ENCODE measurements at places on chromosomes 4 and X. TPM values are rescaled to one million over a fixed set of nuclear protein-coding genes. Genes with fewer than 3 reads are reported as not detected.

DNA sequence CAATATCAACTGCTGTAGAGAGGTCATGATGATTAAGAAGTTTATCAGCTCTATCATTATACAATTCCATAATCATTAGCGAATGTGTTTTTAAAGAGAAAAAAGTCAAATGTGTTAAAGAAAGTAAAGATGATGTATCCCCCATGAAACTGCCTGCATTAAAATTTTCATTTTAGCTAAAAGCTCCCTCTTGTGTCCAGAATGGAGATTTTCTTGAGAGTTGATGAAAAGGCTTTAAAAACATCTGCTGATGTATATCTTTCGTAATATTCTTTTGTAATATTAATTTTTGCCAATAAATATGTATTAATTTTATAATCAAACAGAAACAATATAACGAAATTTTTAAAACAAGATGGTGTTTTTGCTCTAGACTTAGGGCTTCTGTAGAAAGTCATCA is 52.1 kb upstream of the LHFPL1 start:
- no peak for DNase-seq

DNA sequence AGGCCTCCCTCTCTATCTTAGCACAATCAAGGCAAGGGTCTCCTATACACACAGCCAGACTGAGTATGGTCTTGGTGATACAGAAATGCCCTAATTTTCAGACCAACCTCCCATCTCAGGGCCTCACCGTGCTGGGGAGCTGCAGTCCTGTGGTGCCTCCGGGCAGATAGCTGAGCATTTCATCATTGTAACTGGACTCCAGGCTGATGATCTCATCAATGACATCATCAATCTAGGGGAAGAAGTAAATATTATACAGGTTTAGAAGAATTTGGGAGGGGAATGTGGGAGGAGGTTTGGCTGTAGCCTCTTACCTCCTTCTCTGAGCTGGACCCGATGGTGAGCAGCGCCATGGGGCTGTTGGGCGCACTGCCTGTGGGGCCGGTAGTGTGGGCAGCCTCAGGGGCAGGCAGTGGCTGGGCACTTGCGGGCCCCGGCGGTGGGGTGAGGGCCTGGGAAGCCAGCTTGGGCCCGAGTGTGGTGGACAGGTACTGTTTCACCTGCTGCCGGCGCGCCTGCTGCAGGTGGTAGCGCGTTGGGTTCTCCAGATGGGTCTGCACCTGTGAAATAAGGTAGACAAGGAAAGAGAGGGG is 5.2 kb downstream of the TFE3 start:
- DNase-seq = no peak

DNA sequence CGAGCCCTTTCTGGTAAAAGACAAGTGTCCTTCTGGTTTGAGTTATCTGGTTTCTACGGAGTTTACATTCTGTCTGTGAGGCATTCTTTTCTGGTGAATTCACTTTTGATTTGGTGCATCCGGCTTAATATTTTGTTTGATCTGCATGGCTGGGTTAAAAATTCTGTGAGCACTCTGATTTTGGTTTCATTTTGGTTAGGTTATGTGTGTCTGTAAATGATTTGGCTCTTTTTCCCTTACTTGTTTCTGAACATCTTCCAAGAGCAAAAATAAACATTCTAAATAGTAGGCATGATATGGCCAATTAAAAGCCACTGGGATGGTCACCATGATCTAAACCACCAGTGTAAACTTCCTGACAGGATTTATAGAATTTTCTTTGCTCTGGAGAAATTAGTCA is 85.7 kb upstream of the PTPN13 start:
- no peak for DNase-seq

The GYG2 gene
- polyA plus RNA-seq = 17.8 TPM

DNA sequence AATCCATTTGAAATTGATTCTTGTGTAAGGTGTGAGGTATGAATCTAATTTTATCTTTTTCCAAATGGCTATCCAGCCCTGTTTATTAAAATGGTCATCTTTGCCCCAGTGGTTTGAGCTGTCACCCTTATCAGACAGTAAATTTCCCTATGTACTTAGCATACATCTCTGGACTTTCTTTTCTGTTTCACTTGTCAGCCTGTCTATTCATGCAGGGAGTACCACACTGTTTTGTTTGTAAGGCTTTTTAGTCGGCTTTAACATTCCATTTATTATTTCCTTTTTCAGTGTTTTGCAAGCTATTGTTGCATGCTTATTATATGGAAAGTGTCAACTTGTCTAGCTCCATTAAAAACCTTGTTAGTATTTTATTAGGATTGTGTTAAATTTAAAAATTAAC is 155.8 kb downstream of the STAG2 start:
- DNase-seq = no peak

DNA sequence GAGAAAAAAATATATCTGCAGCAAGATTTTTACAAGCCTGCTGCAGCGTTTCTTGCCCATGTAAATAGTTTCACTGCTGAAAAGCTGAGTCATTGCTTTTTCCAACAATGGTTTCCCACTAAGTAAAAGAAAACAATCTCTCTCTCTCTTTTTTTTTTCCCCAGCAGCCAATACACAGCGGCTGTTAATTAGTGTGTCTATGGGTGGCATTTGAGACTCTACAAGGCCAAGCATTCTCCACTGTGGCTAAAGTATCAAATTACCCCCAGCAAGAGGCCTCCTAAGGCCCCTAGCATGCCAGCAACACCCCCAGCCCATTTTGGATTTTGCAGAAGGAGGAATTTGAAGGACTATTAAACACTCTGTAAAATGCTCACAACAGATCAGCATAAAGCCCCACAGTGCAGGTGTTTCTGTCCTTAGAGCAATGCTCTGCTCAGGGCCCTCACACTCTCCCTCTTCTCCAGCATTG is 837.4 kb downstream of the TRIML1 start:
- DNase-seq = peak; percentile 13

DNA sequence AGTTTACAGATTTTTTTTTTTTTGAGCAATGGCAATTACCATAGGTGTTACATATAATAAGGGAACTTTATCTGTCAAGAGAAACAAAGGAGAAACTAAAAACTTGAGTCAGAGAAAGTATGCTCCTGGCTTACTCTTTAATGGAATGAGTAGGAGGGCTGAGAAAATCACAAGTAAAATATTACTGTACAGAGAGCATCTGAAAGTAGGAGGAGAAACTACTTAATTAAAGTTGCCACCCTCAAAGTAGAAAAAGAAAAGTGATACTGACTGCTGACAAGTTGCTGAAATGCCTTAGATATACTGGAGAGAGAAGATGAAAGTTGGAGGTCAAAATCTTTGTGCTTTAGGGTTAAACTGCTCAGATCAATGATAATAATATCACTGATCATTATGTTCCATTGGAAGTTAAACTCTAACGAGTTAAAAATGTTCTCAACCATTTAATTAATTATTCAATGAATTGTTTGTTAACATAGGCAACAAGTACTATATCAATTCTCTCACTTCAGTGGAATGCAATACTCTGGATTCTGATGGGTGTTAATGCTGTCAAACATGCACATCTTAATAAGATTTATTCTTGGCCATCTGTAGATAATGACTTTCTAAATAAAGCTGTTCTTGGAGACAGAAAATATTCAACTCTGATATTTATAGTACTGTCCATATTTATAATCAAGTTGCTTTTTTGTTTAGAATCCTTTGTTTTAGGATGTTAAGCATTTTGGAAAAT is 61.2 kb upstream of the CAMK2D start:
- DNase-seq = no peak

The LAGE3 gene
- 14.9 TPM for polyA plus RNA-seq

DNA sequence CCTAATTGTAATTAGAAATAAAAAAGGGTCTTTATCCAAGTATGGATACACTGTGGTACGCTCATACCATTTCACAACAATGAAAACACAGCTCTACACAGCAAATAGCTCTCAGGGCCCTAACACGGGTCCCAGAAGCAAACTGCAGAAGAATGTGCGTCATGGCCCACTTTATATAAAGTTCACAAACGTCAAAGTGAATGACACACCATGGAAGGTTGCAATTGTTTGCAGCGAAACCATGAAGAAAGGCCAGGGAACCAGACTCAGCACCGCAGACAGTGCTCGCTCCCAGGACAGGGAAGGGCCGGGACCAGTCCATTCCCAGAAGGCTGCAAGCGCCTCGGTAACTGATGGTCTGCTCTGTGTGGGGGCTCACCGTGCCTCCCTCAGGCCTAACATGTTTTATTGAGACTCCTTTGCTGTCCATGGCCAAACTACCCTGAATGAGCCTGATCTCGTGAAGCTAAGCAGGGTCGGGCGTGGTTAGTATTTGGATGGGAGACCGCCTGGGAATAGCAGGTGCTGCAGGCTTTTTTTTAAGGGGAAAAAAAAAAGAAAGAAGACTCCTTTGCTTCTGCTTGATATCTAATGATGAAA is 47.8 kb downstream of the ACOX3 start:
- DNase-seq = no peak

DNA sequence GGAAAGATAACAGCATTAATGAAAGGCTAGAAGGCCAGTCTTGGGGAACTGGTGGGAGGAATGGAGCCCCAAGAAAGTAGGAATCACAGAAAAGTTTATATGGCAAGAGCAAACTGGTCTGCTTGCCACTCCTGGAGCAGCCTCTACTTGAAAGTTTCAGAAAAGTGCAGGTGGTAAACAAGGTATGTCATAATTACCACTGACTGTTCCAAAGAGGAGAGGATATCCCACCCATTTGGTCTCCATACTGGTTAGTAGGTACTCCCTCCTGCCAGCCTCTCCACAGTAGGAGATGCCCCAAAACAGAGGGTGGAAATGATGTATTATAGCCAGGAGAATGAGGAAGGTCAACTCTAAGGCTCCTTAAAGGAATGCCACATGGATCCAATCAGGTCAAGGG is 145.1 kb downstream of the INPP4B start:
- DNase-seq = no peak

The MAGEA10 gene
- not detected for polyA plus RNA-seq

The SLIT2 gene
- 52.1 TPM for polyA plus RNA-seq

- no peak for DNase-seq
Observed at GRCh38 chr4:80081566-80081965, 8.5 kb upstream of the ANTXR2 start.

DNA sequence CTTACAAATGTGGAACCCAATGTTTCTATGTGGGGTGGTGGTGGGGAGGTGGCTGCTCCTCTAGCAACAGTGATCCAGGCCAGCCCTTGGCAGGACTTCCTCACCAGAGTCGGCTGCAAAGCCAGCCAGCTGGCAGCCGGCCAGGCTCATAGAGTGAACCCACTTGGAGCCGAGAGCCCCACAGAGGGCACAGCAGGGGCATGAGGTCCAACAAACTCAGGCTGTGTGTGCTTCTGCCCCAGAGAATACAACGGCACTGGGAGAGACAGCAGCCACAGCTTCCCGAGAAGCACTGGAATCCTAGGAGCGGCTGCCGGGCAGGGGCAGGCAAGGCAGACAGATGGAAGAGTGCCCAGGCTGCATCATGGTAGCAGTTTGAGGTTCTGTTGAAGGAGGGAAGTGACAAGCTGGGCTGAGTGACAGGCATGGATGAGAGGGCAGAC is 23.5 kb upstream of the SOWAHD start:
- no peak for DNase-seq

DNA sequence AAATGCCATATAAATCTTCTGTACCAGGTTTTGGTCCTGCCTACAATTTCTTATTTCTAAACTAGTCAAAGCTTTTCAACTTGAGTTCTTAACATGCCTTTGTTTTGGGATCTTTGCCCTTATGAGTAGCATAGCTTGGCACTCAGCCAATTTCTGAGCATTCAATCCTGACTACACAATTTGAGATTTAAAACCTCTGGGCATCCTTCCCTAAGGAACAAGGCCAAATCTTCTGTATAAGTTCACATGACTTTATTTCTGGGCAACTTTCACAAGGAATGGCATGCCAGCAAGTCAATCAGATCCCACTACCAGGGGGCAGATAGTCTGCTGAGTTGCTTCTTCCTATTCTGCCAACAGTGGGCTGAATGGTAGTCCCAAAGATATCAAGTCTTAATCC is 254.2 kb downstream of the ADAMTS3 start:
- no peak for DNase-seq

The STK26 gene
- 12.4 TPM for polyA plus RNA-seq

DNA sequence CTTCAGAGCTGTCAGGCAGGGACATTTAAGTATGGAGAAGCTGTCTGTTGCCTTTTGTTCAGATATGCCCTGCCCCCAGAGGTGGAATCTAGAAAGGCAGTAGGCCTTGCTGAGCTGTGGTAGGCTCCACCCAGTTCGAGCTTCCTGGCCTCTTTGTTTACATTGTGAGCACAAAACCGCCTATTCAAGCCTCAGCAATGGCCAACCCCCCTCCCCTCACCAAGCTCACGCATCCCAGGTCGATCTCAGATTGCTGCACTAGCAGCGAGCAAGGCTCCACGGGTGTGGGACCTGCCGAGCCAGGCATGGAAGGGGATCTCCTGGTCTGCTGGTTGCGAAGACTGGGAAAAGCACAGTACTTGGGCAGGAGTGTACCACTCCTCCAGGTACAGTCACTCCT is 59.3 kb downstream of the ZNF674 start:
- DNase-seq = no peak

DNA sequence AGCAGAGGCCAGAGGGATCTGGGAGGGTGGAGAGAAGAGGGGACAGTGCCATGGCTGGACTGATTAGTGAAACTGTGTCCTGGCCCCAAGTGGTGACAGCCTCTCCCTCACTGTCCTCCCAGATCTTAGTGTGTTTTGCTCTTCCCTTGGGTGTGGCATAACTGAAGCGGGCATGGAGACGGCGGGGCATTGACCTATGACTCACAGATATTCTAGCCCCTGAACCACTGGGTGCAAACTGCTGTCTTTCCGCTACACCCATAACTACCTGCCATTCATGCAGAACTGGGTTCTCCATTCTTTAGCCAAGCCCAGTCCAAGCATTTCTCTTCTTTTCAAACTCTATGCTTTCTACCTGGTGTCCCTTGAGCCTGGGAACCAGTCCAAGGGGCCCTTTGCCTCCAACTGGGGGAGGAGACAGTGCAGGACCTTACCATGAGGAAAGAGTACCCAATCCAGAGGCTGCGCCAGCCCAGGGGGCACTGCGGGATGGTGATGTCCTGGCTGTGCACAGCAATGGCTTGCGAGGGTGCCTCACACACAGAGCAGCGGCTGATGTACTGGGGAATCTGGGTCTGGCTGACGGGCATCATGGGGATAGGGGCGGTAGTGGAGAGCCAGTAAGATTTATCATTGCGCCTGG is 67.6 kb downstream of the ATG4A start:
- no peak for DNase-seq

The GDPD2 gene
- polyA plus RNA-seq = 0.99 TPM

GRCh38 chr4:7894677-7895181 is 44.9 kb downstream of the AFAP1 start:
- DNase-seq = no peak

The MAGEB17 gene
- polyA plus RNA-seq = 0.14 TPM

The GPM6B gene
- 18.9 TPM for polyA plus RNA-seq

All from renal cortex interstitium (tissue), 15 donors.